Testis (tissue), 5 donors: ENCODE measurements at places on chromosomes 11 and 22. TPM values are rescaled to one million over a fixed set of nuclear protein-coding genes. Genes with fewer than 3 reads are reported as not detected.

DNA sequence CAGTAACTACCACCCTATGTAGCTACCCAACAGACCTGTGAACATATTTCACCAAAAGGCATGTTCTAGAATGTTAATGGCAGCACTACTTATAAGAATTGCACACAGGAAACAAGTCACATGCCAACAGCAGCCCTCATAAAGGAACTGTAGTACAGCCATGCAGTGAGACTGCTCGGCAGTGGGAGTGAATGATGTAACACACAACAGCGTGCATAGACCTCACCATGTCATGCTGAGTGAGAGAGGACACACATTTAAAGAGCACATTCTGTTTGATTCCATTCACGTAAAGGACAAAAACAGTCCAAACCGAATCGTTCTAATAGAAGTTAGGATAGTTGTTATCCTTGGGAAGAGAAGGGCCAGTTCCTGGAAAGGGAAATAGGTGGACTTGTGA, 27.2 kb upstream of the KIRREL3 start:
- no peak for DNase-seq

DNA sequence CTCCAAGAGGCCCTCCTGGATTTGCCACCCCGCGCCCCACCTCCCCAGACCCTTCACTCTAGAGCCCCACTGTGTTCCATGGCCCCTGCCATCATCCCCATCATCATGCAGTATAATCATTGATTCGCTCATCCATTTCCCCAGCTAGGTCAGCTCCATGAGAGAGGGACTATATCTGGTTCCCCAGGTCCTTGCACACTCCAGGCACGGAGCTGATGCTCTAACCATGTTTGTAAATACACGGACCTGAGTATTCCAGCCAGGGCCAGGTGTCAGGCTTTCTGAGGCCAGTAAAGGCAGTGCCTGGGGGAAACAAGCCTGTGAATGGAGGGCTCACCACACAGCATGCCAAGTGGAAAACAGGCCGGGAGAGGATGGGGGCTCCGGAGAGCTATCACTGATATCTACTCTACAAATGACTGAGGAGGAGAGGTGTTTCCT, 27.1 kb upstream of the OAF start:
- DNase-seq = peak; percentile 9

- DNase-seq = no peak
Observed at GRCh38 chr11:123282597-123282996, 87.5 kb upstream of the CLMP start.

Gene TIGD3
- 7.6 TPM for total RNA-seq

Gene CABP4
- 0.87 TPM for total RNA-seq

DNA sequence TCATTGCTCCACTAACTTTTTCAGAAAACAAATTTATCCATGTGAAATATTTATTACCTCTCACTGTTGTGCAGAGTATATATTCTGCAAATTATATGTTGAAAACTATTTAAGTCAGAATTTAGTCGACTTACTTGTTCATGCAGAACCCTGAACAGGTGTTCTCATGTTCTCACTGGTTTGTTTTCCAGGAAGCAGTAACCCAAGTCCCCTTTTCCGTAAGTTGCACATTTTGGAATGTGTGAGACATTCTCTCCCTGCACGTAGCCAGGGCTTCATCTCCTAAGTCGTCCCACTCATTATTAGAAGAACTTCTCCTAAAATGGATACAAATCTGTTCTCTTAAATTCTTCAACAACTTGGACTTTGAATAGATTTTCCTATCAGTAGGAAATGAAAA, 524.9 kb downstream of the CNTN5 start:
- DNase-seq = no peak

Gene CREB3L1
- total RNA-seq = 8.1 TPM

DNA sequence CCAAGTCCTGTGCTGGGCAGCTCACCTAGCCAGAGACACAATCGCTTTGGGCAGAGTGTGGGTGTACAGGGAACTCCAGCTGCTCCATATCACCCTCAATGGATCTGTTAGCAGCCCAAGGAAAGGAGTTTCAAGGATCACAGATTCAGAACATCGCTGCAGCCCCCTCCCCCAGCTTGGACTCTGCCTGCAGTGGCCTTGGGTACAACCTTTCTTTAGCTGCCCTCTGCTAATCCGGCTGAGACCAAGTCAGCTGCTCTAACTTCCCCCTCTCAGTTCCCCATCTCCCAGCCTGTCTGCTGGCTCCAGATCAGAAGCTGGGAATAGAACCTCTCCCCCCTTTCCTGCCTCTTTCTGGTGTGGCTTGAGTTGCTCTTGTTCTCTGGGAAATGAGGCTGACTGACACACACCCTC, 1.3 kb downstream of the TMEM86A start:
- DNase-seq = peak; percentile 44

Gene BATF2
- total RNA-seq = 0.94 TPM

Gene GSTT2B
- 7.9 TPM for total RNA-seq

Gene NXPE2
- 2.0 TPM for total RNA-seq

Gene ADAMTS15
- 2.8 TPM for total RNA-seq

Gene MRGPRE
- 0.93 TPM for total RNA-seq

DNA sequence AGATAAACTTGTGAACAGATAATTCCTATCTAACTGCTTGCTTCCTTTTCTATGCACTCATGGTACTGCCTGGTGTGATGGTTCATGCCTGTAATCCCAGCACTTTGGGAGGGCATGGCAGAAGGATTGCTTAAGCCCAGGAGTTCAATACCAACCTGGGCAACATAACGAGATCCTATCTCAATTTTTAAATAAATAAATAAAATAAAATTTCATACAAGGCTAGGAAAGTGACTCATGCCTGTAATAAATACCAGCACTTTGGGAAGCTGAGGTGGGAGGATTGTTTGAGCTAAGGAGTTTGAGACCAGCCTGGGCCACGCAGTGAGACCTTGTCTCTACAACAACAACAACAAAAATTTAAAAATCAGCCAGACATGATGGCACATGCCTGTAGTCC, 166.6 kb downstream of the COMMD9 start:
- DNase-seq = no peak

DNA sequence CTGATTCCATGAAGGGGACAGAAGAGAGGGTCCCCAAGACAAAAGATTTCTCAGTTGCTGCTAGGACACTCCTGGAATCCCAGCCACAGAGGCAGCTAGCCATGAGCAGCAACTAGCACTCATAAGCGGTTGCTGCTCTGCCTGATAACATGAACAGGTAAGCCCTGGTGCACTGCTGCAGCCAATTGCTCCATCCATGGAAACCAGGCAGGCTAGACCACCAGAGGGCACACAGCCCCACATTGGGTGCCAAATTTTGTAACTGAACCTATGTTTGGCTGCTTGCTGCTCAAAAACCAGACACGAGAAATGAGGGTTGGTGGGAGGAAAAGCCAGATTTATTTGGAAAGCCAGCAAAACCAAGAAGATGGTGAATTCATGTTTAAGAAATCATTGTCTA, 21.9 kb upstream of the QSER1 start:
- DNase-seq = no peak

- DNase-seq = peak; percentile 52
Observed at GRCh38 chr11:15629690-15630321, 515.1 kb downstream of the INSC start.

Gene RTN4R
- 6.1 TPM for total RNA-seq

Gene JHY
- 32.7 TPM for total RNA-seq

GRCh38 chr11:109350091-109350490, 71.9 kb upstream of the C11orf87 start:
- no peak for DNase-seq

- no peak for DNase-seq
Observed at GRCh38 chr11:29135504-29135903, 881.3 kb downstream of the KCNA4 start.

Gene THY1
- total RNA-seq = 5.9 TPM

- DNase-seq = no peak
Observed at GRCh38 chr11:15045209-15045608, 28.2 kb upstream of the CALCB start.

Gene THRSP
- total RNA-seq = not detected

Gene OR2D2
- 3.2 TPM for total RNA-seq

Gene NCAM1
- total RNA-seq = 33.3 TPM

DNA sequence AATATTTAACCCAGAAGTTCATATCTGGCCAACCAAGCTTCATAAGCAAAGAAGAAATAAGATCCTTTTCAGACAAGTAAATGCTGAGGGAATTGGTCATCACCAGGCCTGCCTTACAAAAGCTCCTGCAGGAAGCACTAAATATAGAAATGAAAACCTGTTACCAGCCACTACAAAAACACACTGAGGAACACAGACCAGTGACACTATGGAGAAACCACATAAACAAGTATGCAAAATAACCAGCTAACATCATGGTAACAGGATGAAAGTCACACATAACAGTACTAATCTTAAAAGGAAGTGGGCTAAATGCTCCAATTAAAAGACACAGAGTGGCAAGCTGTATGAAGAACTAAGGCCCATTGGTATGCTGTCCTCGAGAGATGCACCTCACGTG, 311.4 kb downstream of the DYNC2H1 start:
- DNase-seq = no peak

- DNase-seq = no peak
Observed at GRCh38 chr11:86052693-86053641, 15.9 kb downstream of the PICALM start.

Gene MB
- 2.2 TPM for total RNA-seq

Gene GRAMD4
- total RNA-seq = 81.5 TPM

Gene TMPRSS6
- total RNA-seq = 3.4 TPM

- no peak for DNase-seq
Observed at GRCh38 chr22:35839841-35840301, 122.2 kb downstream of the APOL5 start.

- no peak for DNase-seq
Observed at GRCh38 chr22:20818471-20818870, 40.1 kb downstream of the PI4KA start.

- peak; percentile 95 for DNase-seq
Observed at GRCh38 chr11:76807206-76807875, 24.2 kb downstream of the TSKU start.

DNA sequence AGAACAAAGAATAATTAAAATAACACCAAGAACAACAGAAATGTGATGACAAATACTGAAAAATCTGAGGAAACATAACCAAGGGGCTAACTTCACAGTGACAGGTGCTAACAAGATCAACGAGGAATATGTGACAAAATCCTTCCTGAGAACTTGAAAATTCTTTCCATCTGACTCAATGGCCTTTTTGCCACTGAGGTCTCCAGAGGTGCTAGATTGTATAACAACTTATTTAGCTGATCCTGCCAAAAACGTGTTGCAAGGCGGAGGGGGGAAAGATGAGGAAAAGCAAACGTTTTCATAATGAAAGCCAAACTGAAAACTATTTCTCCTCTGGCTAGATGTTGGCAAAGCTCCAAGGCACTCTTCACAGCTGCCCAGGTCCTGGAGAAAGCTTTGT, 364.5 kb downstream of the NTM start:
- no peak for DNase-seq

Gene GRAMD1B
- 78.9 TPM for total RNA-seq

- no peak for DNase-seq
Observed at GRCh38 chr11:69435161-69435986, 46.1 kb upstream of the LINC01488 start.

GRCh38 chr22:35621451-35621850, 4.3 kb upstream of the MB start:
- DNase-seq = no peak

GRCh38 chr11:6995703-6996102, 24.4 kb downstream of the ZNF214 start:
- DNase-seq = no peak

Gene KRTAP5-7
- total RNA-seq = 0.94 TPM

Gene SYCE3
- 40.4 TPM for total RNA-seq

GRCh38 chr11:34929794-34930763, 13.7 kb downstream of the PDHX start:
- no peak for DNase-seq

DNA sequence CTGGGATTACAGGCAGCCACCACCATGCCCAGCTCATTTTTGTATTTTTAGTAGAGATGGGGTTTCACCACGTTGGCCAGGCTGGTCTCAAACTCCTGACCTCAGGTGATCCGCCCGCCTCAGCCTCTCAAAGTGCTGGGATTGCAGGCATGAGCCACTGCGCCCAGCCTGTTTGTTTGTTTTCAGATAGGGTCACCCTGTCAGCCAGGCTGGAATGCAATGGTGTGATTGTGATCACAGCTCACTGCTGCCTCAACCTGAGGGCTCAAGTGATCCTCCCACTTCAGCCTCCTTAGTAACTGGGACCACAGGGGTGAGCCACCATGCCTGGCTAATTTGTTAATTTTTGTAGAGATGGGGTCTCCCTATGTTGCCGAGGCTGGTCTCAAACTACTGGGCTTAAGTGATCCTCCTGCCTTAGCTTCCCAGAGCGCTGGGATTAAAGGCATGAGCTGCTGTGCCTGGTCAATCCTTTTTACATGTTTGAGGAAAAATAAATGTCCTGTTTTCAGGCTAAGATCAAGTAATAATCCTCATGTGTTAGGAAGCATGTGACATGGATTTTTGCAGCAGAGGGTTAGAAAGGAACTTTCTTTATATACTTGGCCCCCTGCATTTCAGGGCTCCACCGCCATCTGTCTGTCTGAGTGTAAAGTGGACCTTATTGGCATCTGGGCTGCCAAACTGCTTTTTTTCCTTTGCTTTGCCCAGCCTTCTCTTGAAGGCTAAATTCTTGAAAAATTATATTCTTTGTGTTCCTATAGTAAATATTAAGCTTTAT, 4.8 kb upstream of the SLC3A2 start:
- no peak for DNase-seq
